ENCODE measurements at places on chromosomes 5 and 9. TPM values are rescaled to one million over a fixed set of nuclear protein-coding genes. Genes with fewer than 3 reads are reported as not detected.

The CEP78 gene
- 4.2 TPM for total RNA-seq

The TMEM174 gene
- not detected for total RNA-seq

The SLC6A7 gene
- under 0.01 TPM for total RNA-seq

The CA9 gene
- not detected for total RNA-seq

The FAM221B gene
- not detected for total RNA-seq

The CDKN2A gene
- 16.9 TPM for total RNA-seq
